ENCODE measurements at places on chromosomes 2 and 18. TPM values are rescaled to one million over a fixed set of nuclear protein-coding genes. Genes with fewer than 3 reads are reported as not detected.

GRCh38 chr2:56262241-56262640, 78.5 kb downstream of the CCDC85A start:
- DNase-seq, result no peak

- DNase-seq, result no peak
Measured at GRCh38 chr2:6452702-6453481, 412.8 kb downstream of the CMPK2 start.

GRCh38 chr2:5777131-5777535, 84.9 kb downstream of the SOX11 start:
- DNase-seq, result no peak

- DNase-seq, result no peak
Measured at GRCh38 chr2:176613323-176613987, 344.2 kb downstream of the MTX2 start.

Gene LYG1
- total RNA-seq, result not detected

Data from right cardiac atrium (tissue), 5 donors.